ENCODE measurements at places on chromosomes 12 and 14.

DNA sequence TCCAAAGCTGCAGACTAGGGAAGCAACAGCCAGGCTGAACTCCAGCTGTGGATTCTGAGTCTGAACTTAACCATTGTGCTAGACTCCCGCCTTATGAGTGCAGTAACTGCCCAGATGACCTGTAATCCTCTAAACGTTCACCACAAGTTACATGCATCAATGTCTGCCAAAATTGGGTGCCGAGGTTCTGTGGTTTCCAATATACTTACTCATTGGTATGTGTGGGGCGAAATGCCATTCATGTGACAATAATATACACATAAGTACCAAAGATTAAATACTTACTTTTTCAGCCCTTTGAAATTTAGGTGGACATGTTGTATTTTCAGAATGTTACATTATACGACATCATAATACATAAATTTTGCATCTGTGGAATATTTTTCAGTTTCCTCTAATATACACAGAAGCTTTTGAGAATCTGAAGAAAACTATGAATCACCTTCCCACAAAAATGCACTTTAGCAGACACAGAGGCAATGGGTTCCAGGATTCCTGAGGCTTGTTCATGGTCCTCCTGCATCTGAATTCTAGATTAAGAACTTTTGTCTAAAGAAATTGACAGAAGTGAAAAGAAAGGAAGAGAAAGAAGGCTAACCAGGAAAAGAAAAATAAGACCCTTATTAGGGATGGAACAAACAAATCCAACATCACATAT is 31.7 kb downstream of the GRIP1 start:
- DNase-seq, result no peak

DNA sequence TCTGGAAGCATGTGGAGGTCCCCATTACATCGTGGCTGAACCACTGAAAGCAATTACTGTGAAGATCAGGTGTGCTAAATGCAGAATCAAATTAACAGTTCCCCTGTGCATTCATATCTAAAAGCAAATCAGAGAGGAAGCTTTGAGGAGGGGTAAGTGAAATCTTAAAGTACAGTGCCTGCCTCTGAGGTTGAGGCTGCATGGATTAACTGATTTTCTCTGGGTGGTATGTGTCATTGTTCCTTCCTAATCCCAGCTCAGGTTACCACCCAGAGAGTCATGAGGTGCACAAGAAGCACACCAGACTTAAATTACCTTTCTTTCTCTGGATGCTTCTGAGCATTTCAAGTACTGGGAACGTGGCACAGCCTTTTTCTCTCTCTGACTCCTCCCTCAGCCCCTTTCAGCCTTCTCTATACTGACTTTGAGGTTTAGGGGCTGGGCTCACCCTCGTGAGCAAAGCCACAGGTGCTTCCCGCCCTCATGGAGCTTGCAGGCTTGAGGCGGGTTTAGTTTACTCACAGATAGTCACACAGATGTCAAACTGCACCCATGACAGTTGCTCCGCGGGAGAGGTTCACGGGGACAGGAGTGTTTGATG is 237.6 kb upstream of the CRY1 start:
- DNase-seq, result no peak

GRCh38 chr12:103586791-103587370 is at the start of gene STAB2:
TSS of gene STAB2 (plus strand) at chr12:103587273. CDS start at chr12:103587477, 204 bp downstream.
- no peak for DNase-seq

DNA sequence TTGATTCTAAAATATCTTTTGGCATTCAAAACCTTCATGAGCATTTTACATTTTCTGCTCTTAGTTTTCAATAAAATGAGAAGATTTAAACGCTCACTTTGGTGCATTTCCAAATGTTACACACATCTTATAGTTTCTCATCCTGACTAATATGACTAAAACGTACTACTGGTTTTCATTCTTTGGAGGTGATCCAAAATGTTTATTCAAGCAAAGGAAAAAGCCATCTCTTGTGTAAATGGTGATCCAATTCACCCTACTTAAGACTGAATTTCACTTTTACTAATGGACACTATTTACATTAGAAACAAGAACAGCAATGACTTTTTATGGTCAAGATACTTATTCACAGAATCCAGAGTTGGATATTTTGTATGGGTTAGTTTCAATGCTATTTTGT is 86.6 kb downstream of the KITLG start:
- no peak for DNase-seq

DNA sequence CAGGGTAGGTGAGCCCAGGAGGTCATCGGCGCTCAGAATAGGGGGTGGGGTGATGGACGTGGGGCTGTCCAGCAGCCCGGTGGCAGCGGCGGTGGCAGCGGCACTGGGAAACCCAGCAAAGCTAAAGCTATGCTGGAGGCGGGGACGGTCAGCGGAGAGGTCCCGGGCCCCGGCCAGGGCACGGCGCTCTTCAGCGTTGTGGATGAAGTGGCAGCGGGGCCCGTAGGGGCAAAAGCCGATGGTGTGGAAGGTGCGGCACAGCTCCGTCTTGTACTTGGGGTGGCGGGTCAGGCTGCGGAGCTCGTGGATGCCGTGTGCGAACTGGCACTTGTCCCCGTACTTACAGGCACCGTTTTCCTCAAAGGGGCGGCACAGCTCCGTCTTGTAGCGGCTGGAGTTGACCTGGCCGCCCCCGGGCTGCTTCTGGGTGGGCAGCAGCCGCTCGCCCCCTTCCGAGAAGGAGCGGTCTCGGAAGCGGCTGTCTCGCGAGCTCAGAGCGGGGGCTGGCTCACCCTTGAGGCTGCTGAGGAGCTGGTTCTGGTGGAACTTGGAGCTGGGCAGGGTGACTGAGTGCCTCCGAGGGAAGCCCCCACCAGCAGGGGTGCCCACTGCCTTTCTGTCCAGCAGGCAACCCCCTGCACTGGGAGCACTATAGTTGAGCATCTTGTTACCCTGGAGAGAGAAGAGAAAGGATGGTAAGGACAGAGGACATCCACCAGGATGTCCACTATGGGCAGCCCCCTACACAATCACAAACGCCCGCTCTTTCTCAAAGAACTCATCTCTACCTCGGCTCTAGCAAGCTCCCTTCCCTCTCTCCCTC is 2.8 kb downstream of the ZFP36L1 start:
- DNase-seq, result no peak

- DNase-seq, result no peak
Observed at GRCh38 chr12:5965950-5966383, 20.9 kb upstream of the ANO2 start.

- DNase-seq, result no peak
Observed at GRCh38 chr14:79040790-79041189, 870.6 kb downstream of the NRXN3 start.

DNA sequence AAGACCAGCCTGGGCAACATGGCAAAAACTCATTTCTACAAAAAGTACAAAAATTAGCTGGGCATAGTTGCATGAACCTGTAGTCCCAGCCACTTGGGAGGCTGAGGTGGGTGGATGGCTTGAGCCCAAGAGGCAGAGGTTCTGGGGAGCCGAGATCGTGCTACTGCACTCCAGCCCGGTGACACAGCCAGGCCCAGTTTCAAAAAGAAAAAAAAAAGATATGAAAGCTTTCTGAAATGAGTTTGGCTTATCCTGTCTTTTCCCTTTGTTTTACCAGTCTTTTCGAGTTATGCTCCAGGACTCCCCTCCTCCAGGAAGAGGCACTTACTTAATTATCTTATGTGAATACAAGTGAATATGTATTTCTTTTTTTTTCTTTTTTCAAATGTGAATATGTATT is 3.2 kb downstream of the BBOF1 start:
- no peak for DNase-seq

GRCh38 chr14:36162267-36162666 is 14.3 kb downstream of the PTCSC3 start:
- no peak for DNase-seq

DNA sequence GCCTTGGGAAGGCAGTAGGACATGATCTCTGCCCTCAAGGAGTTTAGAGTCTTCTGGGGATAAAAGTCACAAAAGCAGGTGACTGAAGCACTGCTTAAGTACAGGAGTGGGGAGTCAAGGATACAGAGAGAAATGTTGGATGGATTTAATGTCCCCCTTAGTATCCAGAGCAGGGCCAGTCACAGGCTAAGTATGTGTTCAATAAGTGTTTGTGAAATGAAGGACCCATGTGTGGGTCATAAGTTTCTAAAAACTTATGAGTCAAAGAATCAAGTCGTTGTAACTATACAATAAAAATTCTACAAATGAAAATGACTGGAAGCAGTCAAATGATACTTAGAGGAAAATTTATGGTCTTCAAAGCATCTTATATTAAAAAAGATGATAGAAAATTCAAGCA is 25.1 kb downstream of the KRT80 start:
- no peak for DNase-seq

DNA sequence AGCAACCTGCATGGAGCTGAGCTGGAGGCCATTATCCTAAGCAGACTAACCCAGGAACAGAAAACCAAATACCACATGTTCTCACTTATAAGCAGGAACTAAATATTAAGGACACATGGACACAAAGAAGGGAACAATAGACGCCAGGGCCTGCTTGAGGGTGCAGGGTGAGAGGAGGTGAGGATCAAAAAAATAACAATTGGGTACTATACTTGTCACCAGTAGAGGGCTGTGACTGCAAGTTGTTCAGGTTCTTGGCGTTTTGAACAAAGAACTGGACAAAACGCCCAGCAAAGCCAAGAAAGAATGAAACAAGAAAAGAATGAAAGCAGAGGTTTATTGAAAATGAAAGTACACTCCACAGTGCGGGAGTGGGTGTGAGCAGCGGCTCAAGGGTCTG is 208.5 kb upstream of the NEDD1 start:
- DNase-seq, result no peak

- DNase-seq, result no peak
Observed at GRCh38 chr12:96880220-96880619, 26.8 kb upstream of the NEDD1 start.

GRCh38 chr14:24299255-24300191 is at the start of the genes DHRS1 and NOP9:
TSS of gene DHRS1 (minus strand) at chr14:24299780. CDS start at chr14:24299106, 674 bp downstream.
TSS of gene NOP9 (plus strand) at chr14:24299850. CDS start at chr14:24299955, 105 bp downstream.
- no peak for DNase-seq

DNA sequence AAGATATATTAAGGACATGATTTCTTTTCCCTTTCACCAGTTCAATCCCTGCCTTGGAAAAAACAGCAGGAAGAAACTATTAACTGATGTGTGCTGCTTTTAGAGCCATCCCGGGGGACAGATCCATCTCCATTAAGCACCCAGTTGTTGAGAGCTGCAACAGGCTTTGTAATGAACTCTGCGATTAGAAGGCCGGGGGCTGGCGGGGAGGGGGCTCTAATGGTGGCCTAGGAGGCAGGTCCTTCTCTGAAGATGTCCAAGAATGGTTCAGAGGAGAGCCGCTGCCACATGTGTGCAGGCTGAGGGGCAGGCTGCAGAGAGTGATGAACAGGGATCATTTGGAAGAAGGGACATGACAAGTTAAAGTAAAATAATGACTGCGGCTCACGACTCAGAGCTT is 67.8 kb downstream of the GALNT8 start:
- no peak for DNase-seq

DNA sequence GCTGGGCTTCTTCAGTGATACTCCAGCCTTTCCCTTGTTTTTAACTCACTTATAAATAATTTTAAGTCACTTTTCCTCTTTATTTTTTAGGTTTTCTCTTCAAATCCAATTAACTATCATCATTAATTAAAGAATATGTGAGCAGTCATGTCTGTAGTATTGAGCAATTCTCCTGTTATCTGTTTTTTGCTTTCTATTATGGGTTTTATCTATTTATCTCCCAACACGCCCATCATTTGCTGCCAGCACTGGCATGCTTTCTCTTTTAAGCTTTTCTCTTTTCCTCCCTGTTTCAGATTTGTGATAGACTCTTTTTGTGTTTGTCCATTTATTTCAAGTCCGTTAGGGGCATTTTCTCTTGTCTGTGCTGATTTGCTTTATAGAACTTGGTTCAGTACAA is 72.3 kb downstream of the CRADD start:
- no peak for DNase-seq

- no peak for DNase-seq
Observed at GRCh38 chr14:56423544-56423943, 156.1 kb upstream of the TMEM260 start.

- DNase-seq, result no peak
Observed at GRCh38 chr14:103738166-103738565, 22.6 kb downstream of the ZFYVE21 start.

- no peak for DNase-seq
Observed at GRCh38 chr12:58764100-58764953, 156.0 kb downstream of the LRIG3 start.

DNA sequence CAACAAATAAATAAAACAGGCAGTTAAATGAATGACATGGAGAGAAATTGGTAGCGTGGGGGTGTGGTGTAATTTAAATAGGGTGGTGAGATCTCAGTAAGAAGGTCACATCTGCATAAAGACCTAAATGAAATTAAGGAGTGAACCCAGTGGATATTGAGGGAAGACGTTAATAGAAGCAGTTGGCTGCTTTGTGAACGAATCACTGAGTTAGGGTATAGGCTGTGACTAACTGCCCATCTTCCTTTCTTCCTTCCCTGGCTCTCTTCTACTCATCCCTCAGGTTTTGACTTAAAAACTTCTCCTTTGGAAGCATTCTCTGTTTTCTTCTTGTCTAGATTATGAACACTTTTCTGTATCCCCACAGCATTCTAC is 64.7 kb downstream of the BTG1 start:
- no peak for DNase-seq

GRCh38 chr12:104130760-104131159 is 7.2 kb downstream of the NFYB start:
- no peak for DNase-seq

DNA sequence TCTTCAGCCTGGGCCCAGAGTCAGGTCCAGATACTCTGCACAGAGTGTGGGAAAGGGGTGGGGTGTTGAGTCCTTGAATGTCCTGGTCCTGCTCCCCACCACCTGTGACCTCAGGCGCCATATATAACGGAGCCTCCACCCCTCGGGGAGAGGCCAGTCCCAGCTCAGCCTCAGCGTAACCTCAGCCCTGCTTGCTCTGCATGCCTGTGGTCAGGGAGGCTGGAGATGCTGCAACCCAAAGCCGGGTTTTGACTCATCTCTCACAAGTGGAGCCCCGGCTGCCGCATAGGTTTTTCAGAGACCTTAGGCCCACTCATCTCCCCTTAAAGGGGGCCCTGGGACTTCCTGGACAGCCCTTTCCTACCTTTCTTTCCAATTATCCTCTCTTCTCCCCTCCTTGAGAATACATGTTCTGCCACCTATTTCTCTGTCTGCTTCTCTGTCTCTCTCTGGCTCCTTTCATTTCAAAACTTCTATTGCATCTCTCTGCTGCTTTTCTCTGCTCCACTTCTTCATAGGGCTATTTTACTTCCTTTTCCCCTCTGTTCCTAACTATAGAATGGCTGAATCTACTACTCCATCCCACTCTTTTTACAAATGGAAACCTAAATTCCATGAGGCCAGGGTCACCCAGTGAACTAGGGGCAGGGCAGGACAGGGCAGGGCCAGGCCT is 1.2 kb downstream of the ITGB7 start:
- no peak for DNase-seq

GRCh38 chr12:110581931-110582275 is 1.2 kb downstream of the PPTC7 start:
- no peak for DNase-seq

GRCh38 chr14:68133856-68134255 is 314.3 kb downstream of the RAD51B start:
- no peak for DNase-seq

DNA sequence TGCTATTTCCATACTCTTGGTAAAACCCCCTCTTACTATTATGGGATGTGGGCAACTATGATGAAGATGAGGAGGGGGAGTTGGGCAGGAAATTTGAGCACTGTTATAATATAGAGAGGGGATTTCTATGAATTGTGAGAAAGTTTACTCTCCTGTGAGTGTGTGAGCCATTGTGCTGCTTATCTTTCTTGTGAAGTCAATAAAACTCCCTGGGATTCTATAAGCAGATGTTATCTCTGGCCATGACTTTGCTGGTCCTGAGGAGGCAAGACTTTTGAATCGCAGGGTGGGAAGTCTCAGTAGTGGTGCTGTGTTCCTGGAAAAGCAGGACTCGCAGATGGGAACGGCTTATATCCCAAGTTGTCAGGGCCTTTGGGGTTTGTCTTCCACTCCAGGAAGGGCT is 62.2 kb downstream of the EMP1 start:
- DNase-seq, result no peak

- no peak for DNase-seq
Observed at GRCh38 chr12:121926874-121927706, 8.7 kb downstream of the CFAP251 start.

All from NCI-H1436 treated with DMSO at 0.1 percent for 48 hours (cell line).